ENCODE measurements at places on chromosomes 3 and 15.

- DNase-seq = no peak
Observed at GRCh38 chr15:77831986-77832385, 199.3 kb upstream of the LINGO1 start.

DNA sequence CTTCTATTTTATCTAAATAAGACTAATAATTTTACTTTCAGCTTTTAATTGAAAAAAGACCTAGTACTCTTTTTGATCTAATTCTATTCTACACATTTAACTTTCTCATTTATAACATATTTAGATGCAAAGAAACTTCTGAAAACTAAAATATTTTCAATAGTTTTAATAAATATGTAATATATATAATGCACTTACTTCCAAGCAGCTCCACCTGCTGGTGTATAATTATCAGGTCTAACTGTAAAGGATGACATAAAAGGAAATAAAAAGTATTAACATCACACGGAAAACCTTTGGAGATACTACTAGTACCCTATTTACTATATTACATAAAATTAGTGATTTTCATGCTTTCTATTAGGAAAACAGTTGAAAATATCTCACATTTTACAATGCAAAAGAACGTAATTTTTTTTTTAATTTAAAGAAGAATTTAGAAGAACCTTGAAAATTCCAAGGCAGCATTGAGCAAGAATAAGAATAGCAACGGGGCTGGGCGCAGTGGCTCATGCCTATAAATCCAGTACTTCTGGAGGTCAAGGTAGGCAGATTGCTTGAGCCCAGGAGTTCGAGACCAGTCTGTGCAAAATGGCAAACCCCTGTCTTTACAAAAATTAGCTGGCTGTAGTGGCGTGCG lies 10.2 kb downstream of the PLSCR5 start:
- no peak for DNase-seq

GRCh38 chr3:63523100-63523499 lies 129.4 kb upstream of the SNTN start:
- no peak for DNase-seq

GRCh38 chr15:77866596-77867125 lies 210.8 kb downstream of the TBC1D2B start:
- DNase-seq = no peak

GRCh38 chr3:24156466-24156865 lies 211.4 kb downstream of the NR1D2 start:
- DNase-seq = no peak

- no peak for DNase-seq
Observed at GRCh38 chr15:90929246-90930019, 2.9 kb downstream of the HDDC3 start.

DNA sequence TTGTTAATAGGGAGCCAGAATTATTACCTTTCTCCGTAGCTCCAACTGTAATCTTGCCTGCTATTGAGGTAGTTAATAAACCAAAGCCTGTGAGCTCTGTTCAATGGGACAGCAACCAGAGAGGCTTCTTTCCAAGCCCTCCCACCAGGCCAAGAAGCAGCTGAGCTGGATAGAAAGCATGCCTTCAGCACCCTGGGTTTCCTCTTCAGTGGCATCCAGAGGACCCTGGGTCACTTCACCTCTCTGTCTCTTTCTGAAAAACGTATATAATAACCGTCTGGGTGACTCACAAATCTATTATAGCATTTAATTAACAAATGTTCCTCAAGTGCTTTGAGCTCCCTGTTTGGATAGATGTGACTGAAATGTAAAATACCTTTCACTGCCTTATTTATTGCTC lies 420.0 kb downstream of the LPP start:
- DNase-seq = no peak

DNA sequence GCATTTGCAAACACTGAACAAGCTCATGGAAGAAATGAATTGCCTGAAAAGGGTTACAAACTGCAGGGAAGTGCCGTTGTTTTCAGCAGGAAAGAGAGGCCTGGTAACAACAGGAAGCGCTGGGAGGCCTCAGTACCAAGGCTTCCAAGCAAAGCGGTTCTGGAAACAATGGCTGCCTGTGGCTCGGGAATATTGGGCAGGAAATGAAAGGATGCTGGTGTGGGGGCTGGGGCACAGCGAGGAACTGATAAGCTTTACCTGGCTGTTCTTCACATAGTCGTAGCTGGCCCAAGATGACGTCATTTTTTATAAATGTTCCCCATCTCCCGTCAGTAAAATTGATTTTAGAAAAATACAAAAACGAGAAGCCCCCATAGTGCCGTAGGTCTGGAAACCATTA lies 55.9 kb downstream of the ARHGAP31 start:
- DNase-seq = no peak

DNA sequence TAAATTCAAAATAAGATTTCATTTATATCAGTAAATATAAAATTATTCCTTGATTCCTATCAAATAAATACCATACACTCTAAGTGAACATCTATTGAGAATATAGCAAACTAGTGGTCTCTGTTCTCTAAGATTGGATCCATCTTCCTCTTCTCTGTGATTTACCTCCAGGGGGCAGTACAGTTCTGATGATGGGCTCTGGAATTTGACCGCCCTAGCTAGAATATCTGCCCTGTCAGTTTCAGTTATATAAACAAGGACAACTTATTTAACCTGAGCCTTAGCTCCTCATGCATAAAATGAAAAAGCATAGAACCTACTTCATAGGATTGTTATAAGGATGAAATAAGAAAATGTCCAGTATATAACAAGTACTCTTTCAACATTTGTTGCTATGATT lies 171.1 kb upstream of the CCDC54 start:
- no peak for DNase-seq

- DNase-seq = no peak
Observed at GRCh38 chr3:141793476-141794260, 30.5 kb downstream of the GRK7 start.

DNA sequence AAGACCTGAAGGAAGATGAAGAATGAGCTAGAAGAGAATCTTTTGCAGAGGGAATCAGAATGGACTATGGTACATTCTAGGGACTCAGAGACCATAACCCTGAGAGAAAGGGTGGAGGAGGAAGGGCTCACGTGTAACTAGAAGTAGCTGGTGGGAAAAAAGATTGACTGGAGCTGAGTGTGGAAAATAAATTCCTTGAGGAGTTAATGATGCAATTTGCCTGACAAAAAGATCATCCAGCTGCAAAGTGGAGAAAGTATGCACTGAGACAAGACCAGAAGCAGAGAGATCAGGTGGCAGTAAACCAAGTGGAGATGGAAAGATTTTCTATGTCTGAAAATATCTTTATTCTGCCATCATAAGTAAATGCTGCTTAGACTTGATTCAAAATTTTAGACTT lies 52.9 kb upstream of the TBL1XR1 start:
- DNase-seq = no peak

DNA sequence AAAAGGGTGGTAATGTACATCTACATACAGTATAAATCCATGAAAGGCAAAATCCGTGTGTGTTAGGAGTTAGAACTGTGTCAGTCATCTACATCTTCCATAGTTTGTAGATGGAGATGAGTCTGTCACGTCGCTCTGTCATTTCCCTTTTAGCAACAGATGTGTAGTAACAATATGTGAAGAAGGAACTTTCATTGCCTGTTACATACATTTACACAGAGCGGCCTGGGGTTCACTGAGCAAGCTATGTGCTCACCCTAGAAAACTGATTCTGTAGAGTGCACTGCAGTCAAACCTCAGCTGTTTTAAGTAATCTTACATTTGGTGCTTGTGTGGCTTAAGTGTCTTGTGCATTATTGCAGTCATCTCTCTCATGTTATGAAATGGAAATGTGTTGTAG lies 41.6 kb upstream of the AP3B2 start:
- DNase-seq = no peak

- DNase-seq = no peak
Observed at GRCh38 chr3:187739094-187739560, 6.1 kb downstream of the BCL6 start.

- DNase-seq = no peak
Observed at GRCh38 chr15:88680241-88681001, 41.6 kb downstream of the ISG20 start.

DNA sequence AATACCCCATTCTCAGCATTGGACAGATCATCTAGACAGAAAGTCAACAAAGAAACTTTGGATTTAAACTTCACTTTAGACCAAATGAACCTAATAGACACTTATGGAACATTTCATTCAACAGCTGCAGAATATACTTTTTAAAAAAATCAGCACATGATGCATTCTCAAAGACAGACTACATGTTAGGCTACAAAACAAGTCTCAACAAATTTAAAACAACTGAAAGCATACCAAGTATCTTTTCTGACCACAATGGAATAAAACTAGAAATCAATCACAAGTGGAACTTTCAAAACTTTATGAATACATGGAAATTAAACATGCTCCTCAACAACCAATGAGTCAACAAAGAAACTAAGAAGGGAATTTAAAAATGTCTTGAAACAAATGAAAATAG lies 37.9 kb downstream of the SERP1 start:
- no peak for DNase-seq

- no peak for DNase-seq
Observed at GRCh38 chr15:92149465-92149864, 244.2 kb upstream of the ST8SIA2 start.

DNA sequence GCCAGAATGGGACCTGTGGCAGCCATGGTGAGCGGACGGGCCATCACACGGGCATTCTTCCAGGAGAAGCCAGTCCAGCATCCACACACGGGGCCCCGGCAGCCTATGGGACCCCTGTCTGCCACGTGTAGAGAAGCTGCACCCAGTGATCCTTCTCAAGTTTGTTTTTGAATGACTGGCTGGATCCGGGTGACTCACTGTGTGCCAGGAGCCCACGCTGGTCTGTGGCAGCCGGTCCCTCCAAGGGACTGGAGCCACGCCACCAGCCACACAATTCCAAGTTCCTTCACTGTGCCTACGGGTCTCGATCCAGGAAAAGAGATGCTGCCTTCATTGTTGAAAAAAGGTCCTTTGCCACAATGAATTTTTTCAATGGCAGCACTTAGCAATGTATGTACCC lies 58.1 kb downstream of the ATP10A start:
- no peak for DNase-seq

- DNase-seq = no peak
Observed at GRCh38 chr3:31947671-31948091, 33.4 kb downstream of the OSBPL10 start.

DNA sequence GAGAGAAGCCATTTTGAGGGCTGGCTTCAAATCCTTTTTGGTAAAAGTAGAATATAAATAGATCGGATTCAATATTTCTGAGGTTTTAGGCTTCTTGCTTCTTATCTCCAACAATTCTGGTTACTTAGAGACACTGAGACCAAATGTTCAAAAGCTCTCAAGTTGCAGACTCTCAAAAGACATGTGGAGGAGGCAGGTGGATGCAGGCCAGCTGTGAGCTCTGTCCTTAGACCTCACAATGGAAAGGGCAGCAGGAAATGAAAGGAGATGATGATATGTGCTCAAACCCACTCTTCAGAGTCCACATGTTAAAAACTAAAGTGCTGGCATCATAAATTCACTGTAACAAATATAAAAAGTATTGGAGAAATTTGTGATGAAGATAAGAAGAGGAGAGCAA lies 424.9 kb upstream of the ALCAM start:
- DNase-seq = no peak

DNA sequence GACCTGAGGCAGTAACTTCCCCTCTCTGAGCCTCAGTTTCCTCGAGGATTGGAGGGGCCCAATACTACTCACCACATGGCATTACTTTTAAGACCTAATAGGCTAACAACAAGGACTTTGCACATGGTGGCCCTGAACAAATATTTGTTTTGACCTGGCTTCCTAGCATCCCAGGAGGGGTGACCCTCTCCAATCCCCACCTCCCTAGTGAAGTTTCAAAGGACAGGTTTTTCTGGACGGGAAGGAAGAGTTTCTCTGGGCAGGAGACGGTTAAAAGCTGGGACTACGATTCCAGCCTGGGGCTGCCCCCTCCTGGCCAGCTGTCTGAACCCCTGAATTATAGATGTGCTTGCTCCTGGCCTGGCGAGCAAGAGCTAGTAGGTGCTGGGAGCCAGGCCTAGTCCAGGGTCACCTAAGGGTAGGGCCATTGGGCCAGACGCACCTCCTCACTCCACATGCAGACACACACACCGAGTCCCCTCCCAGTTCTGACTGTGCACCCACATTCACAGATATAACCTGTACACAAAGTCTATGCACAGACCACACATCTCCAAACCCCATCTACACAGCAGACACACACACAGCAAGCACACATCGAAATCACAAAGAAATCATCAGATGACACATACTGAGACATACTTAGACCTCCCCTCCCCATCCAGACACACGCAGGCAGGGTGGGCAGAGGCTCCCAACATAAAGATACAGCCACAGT lies 2.7 kb upstream of the ISL2 start:
- no peak for DNase-seq

GRCh38 chr3:194198938-194199337 lies 63.0 kb downstream of the HES1 start:
- DNase-seq = no peak

- DNase-seq = no peak
Observed at GRCh38 chr3:70177881-70178645, 134.4 kb downstream of the MDFIC2 start.

DNA sequence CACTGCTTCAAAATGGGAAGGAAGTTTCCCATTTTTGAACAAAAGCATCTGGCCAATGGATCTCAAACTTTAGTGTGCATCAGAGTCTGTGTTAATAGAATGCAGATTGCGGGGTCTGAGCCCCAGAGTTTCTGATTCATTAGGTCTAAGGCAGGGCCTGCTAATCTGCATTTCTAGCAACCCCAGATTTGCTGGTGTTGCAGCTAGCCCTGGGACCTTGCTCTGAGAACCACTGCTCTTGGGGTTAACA lies 30.7 kb upstream of the USP3 start:
- no peak for DNase-seq
